ENCODE measurements at places on chromosomes 2 and 18.

GRCh38 chr2:174662459-174662858 is 64.9 kb upstream of the WIPF1 start:
- DNase-seq, result peak; percentile 42

GRCh38 chr2:124804014-124804940 is 779.2 kb downstream of the CNTNAP5 start:
- peak; percentile 30 for DNase-seq

GRCh38 chr18:47418746-47419145 is 167.3 kb upstream of the SKOR2 start:
- DNase-seq, result peak; percentile 7

GRCh38 chr2:130756874-130757668 is 1.7 kb downstream of the AMER3 start:
- DNase-seq, result no peak

DNA sequence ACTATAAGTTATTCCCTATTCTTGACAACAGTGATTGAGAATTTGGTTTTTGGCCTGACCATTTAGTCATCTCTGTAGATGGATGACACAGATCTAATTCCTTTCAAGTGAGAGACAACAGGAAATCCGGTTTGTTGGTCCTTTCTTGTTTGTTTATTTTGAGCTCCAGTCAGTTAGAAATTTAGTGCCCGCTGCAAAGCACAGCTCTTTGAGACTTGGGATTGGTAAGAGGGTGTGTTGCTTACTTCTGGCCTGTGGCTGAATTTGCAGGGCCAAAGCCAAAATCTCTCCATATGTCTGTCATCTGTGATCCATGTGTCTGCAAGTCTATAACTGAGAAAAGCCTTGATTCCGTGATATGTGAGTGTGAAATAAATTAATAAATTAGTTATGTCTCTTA is 74.3 kb downstream of the BIN1 start:
- DNase-seq, result no peak
